ENCODE measurements at places on chromosomes 7 and 10. TPM values are rescaled to one million over a fixed set of nuclear protein-coding genes. Genes with fewer than 3 reads are reported as not detected.

ASB4 gene
- 1.3 TPM for polyA plus RNA-seq

GTPBP10 gene
- 18.5 TPM for polyA plus RNA-seq

NFKB2 gene
- 25.7 TPM for polyA plus RNA-seq

SLC26A3 gene
- not detected for polyA plus RNA-seq

FKBP6 gene
- 0.74 TPM for polyA plus RNA-seq

NPFFR1 gene
- polyA plus RNA-seq: 0.22 TPM

PAX4 gene
- not detected for polyA plus RNA-seq

RAB19 gene
- 1.0 TPM for polyA plus RNA-seq

TFR2 gene
- polyA plus RNA-seq: 1.4 TPM

GRK5 gene
- 53.9 TPM for polyA plus RNA-seq

TLL2 gene
- polyA plus RNA-seq: 0.31 TPM

CCDC172 gene
- polyA plus RNA-seq: not detected

CDNF gene
- polyA plus RNA-seq: 4.4 TPM

SFTPA1 gene
- polyA plus RNA-seq: 143 TPM

JAZF1 gene
- 15.2 TPM for polyA plus RNA-seq

SLC29A4 gene
- 22.1 TPM for polyA plus RNA-seq
